ENCODE measurements at places on chromosomes 4 and X.

DNA sequence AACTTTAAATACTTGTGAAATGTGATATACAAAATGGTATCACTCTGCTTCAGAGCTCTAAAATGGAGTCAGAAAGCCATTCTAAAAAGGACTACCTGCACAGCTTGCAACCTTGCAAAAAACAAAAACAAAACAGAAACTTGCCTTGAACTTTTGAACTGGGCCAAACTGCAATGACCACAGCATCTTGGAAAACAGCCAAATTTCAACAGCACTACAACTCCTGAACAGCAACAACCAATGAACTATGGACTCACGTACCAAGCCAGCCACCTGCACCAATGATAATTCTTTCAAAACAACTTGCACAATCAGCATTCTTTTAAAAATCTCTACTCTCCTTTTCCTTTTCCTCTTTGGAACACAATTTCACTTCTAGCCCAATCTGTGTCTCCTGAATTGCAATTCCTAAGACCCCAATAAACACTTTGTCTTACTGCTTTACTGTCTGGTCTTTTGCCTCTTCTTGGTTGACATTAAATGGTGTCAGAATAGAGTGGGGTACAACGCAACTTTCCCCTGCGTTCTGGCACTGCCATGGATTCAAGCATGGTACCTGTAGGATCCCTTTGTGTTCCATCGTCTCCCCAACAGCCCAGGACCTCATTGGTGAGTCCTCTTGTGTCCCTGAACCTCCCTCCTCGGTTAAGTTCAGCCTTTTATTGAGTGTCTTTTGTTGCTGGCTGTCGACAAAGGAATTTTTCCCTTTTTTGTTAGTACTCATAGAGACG is 35.7 kb upstream of the FMR1 start:
- no peak for DNase-seq

- no peak for DNase-seq
Measured at GRCh38 chr4:69828828-69829227, 31.1 kb downstream of the SULT1E1 start.

- no peak for DNase-seq
Measured at GRCh38 chrX:101219116-101219863, at the start of gene DRP2. Gene DRP2 (plus strand): TSS chrX:101219786. CDS start chrX:101231648, 11,862 bp downstream.

DNA sequence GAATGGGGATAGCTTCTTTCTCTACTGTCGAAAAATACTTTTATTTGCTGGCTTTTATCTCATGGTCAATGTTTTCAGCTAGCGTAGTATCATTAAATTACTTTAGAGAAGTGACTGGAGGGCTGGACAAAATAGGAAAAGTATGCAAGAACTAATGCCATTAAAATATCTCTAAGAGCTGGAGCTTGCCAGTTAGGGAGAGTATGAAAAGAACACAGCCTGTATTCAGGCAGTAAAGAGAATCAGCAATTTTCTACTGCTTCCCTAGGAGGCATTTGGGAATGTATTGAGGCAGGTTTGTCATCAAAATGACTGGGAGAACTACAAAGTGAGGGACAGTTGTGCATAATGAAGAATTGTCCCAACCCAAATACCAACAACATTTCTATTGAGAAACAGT is 43.0 kb upstream of the FTHL17 start:
- DNase-seq: no peak

DNA sequence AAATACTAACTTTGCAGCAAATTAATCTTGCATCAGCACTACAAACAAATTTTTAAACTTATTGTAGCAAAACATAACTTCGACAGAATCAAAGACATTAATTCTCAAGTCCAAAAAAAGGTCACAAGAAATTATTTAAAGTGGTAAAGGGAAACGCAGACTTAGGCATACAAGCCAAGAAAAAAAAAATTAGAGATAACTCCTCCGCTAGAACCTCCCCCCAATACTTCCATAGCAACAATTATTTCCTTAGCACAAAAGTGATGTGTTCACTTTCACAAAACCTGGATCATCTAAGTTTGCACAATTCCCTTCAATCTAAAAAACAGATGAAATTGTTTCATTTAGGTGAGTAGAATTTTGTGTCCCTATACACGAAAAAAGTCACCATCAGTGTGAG is 1.1 kb downstream of the LRBA start:
- DNase-seq: no peak

DNA sequence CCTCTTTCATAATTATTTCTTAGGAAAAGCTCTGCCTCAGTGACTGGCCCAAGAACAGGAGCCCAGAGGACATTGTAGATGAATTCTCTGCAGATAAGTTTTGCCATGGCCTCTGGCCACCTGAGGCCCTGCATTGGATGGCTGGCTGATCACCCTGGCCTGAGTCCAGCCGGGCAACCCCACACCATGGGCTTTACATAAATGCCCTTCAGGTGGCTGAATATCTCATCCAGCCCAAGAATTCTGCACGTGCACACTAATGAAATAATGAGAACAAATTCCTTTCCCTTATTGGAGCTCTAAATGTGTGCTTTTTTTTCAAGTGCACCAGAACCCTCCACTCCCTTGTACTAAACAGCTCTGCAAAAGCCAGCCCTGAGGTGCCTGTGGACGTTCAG is 65.7 kb downstream of the IRF2 start:
- no peak for DNase-seq

DNA sequence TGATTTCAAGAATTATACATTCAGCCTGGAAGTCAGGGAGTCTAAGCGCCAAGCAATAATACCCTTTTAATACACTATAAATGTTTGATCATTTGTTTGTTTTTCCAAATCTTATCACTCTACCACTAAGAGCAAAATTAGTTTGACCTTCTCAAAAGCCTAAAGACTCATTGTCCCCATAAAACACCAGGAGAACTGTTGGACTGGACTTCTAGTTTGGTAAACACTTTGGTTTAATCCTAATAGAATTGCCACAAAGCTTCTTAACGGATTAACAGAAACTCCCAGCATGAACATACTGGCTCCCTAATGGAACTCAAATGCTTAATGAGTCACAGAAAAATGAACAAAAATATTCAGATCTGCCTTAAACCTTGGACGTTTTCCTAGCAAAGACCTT is 34.9 kb downstream of the SYTL5 start:
- no peak for DNase-seq

- no peak for DNase-seq
Measured at GRCh38 chr4:71188156-71188640, 150.6 kb upstream of the SLC4A4 start.

DNA sequence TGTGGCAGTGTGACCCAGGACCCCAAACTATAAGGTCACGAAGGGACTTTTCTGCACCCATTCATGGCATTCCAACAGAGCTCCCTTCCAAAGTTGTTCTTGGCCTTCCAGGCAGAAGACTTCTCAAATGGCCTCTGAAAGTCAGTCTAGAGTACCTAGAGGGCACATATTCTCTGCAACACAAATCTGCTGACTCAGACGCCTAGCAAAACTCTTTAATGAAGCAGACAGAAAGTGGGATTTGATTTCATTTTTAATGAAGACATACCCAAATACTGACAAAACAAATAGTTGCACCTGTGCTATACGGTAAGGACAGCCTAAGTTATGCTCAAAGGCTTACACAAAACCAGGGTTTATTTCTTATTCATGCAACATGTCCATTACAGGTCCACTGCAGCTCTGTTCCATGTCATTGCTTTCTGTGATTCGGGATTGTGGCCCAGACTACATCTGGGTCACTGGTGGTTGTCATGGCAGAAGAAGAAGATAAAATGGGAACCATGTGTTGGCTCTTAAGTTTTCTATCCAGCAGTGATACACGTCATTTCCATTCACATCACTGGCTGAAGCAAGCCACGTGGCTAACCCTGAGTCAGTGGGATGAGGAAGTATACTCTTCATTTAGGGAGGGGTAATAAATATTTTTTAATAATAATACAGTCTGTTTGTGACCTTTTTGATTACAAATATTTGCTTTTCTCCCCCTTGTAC is 57.7 kb downstream of the NAT8L start:
- DNase-seq: no peak

DNA sequence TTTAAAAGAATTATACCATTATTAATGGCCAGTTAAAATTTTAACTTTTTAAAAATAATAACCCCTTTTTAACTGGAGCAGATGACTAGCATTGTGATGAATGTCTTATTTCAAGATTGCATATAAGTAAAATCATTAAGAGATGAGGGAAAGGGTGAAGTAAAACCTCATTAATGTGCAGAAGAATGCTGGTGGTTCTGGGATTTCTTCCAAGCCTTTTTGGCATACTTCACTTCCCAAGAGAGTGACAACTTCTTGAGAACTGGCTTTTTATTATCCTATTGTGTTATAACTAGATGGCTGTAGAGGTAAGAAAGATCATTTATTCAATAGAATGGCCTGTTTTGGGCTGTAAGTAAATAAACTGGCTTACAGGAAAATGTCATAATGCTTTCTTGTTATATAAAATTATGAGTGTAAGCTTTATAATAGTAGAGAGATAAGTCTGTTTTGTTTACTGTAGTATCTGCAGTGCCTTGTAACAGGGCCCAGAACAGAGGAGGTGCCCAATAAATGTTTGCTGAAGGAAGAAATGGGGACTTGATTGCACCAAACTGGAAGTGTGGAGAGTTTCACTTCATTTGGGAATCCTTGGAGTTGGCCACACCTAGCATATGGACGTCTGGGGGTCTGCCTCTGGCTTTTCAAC is 242.9 kb upstream of the PITX2 start:
- no peak for DNase-seq

- no peak for DNase-seq
Measured at GRCh38 chr4:15917297-15917696, 21.2 kb downstream of the FGFBP1 start.

GRCh38 chr4:172099376-172099775 is 286.2 kb downstream of the GALNTL6 start:
- DNase-seq: no peak

DNA sequence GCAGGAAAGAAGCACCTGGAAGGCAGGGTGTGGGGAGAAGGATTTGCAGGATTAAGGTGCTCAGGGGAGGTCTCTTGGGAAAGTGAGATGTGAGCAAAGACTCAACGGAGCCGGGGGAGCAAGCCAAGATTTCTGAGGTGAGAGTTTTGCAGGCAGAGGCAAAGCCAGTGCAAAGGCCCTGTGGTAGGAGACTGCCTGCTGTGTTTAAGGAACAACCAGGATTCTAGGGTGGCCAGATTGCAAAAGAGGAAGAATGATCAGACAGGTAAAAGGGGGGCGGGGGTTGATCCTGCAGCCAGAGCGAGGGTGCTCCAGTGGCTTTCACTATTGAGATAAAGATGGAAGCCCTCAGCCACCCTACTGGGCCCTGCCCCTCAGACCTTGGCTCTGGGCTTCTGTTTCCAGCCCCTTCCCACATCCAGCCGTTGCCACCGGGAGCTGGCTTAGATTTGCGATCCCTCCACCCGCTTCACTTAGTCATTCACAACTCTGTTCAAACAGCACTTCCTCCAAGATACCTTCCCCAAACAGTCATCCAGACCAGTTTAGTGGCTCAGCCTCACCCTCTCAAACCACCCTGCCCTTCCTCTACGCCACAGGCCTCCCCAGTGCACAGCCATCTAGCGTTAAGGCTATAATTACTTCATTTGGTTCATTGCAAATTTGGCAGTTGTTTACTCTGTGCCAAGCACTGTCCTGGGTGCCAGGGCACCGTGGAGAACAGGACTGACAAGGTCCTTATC is 23.3 kb upstream of the BCOR start:
- DNase-seq: no peak

DNA sequence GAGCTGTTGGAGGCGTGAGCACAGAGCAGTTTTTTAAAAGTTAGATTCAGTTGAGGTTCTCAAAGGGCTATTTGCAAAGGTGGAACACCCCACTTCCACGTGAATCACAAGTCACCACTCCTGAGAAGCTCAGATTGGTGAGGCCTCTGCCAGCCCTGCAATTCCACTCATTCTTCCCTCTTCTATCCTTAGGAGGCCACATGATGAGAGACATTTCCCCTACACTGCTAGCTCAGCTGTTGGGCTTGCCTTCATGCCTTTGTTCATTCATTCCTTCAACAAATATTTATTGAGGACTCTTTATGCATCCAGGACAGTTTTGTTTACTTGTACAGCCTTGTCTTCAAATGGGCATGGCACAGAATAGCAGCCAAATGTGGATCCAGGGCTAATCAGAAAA is 3.7 kb downstream of the SRPX2 start:
- DNase-seq: no peak

DNA sequence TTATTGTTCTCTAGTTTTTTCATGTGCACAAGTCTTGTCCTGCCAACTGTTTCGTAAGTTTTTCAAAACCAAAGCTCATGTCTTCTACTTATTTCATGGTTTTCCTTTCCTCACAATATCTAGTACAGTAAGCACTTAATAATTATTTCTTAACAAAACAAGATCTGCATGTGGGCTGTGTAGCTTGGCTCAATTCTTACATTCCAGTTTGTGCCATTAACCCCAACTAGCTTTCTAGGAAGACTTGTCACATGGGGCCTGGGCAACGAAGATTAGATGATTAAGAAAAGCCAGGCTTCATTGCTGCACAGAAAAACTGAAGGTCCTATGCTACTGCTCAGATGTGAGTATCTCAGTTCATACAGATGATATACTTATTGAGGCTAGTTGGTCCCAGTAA is 155.3 kb upstream of the TEX13A start:
- no peak for DNase-seq

DNA sequence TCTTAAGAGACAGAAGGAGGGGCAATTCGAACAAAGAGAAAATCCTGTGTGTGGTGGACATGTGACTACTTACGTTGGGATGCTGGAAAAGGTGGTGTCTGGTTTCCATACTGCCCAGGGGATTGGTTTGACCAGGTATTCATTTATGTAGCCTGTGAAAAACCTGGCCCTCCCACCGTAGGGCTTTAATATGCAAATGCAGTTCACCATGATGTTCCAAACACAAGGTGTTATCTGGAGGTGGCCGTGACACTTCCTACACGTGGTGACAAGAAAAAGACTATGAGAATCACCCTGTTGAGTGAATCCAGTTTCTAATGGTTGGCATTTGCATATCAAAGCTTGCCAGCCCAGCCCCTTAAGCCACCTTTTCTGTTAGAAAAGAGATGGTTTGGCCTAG is 27.9 kb downstream of the UGT2B4 start:
- no peak for DNase-seq

DNA sequence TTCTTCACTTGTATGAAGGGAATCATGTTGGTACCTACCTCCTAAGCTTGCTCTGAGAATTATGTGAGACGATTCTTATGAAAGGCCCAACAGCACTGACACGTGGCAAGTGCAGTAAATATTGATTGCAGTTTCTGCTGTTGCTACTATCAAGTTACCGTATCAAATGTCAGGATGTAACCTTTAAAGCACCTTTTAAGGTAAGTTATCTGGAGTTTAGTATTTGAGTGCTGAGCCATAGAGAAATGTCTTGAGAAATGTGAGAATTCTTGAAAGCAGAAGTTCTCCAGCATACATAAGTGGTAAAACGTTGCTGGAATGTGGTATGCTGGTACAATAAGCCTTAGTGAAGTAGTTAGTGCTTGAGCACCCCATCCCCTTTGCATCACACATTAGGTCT is 90.4 kb downstream of the PHOX2B start:
- no peak for DNase-seq

- no peak for DNase-seq
Measured at GRCh38 chr4:112511803-112512118, 4.2 kb downstream of the NEUROG2 start.

- DNase-seq: no peak
Measured at GRCh38 chr4:3324093-3324815, 31.4 kb downstream of the RGS12 start.

- DNase-seq: no peak
Measured at GRCh38 chr4:61079976-61080375, 120.2 kb upstream of the ADGRL3 start.

Measured in stimulated activated CD8-positive, alpha-beta memory T cell treated with anti-CD3 and anti-CD28 coated beads, Interleukin-15, amount 100 ng/mL, for 24 hours (primary cell).